Nucleus accumbens (tissue), 56 donors: ENCODE measurements at places on chromosomes 6 and 20.
A peak's percentile ranks its signal among the peaks of the same experiment; 100 is the strongest.

DNA sequence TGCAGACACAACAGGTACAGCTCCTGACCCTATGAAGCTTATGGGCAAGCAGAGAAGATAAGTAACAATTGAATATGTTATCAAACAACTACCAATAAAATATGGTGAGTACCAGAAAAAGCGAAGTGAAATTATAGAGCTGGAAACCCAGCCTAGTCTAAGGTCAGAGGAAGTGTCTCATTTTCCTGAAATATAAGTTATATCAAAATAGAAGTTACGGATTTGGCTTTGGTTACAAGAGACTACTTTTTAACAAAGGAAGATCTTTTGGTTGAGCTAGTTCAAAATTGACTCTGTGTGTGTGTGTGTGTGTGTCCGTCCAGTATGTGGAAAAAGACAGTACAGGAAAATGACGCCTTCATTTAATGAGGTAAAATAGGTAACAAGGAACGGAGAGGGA is 8.9 kb downstream of the STX11 start:
- no peak for DNase-seq

DNA sequence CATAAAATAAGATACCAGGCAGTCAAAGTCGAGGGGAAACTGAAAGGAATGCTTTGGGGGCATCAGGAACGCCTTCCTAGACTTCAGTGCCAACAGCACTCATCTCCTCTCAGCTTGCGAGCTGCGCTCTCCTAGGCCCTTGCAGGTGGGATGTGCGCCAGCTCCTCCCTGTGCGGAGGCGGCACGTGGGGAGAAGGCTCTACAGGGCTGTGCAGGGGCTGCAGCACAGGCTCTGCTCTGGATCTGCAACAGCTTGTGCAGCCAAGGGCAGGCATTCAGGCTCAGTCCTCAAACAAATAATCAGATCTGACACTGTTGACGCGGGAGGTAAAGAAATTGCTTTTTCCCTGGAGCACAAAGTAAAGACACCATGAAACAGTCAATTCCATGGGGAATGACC is 144.8 kb downstream of the TTLL2 start:
- DNase-seq: no peak

DNA sequence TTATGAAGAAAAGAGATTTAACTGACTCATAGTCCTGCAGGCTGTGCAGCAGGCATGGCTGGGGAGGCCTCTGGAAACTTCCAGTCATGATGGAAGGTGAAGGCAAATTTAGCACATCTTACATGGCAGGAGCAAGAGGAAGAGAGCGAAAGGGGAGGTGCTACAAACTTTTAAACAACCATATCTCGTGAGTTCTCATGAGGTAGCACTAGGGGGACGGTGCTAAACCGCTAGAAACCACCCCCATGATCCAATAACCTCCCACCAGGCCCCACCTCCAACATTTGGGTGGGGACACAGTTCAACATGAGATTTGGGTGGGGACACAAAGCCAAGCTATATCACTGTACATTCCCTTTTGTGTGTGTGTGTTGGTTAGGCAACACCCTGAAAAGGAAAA is 209.9 kb downstream of the TMEM242 start:
- no peak for DNase-seq

DNA sequence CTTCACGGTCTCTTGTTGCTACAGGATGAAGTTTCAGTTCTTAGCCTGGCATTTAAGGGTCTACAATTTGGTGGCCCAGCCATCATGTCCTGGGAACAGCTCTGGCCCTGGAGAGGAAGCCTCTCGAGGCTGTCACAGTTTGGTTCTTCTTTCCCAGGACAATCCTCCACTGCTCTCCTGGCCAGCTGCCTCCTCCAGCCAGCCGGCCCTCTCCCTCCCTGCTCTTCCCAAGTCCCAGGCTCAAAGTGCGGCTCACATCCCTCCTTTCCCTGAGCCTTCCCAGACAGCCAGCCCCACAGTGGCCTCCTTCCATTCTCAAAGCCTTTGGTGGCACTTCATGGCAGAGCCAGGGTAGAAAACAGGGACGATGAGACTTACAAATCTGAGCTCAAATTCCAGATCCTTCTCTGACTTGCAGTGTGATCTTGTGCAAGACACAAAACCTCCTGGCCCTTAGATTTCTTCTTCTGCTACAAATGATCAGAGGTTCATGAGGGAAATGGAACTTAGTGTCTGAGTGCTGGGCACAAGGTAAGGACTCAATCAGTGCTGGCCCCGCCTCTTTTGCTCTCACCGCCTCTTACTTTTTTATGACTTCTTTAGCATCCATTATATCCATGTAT is 223.8 kb upstream of the ECI2 start:
- DNase-seq: no peak

DNA sequence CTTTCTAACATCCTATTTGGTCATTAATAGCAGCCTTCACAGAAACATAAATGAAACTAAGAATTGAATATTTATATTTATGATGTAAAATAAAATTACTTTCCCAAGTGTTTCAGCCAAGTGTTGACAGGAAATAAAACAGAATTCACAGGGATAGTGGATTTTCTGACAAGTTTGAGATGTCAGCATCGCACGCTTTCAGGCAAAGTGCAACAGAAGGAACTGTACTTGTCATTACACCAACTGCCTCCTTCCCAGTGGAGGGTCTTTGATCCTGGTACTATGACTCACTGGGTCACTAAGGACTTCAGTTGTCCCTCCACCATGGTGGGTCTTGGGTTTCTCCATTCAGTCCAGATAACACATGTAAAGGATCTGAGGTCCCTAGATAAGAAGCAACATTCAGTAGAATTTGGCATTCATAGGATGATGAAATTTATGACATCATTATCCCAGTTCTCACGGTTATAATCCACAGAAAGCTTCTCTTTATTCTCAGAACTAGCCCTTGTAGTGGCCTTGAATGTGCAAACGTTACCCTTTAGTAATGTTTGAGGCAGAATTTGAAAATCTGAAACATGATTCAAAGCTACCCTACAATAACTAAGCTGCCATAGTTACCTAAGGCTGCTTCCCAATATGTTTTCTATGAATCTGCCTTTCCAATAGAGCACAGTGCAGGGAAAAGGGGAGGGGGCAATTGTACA is 3.8 kb upstream of the TNFAIP3 start:
- DNase-seq: no peak

- no peak for DNase-seq
Measured at GRCh38 chr20:2382833-2383232, 2.1 kb downstream of the TGM6 start.

- no peak for DNase-seq
Measured at GRCh38 chr6:42227173-42227850, 9.7 kb upstream of the MRPS10 start.

DNA sequence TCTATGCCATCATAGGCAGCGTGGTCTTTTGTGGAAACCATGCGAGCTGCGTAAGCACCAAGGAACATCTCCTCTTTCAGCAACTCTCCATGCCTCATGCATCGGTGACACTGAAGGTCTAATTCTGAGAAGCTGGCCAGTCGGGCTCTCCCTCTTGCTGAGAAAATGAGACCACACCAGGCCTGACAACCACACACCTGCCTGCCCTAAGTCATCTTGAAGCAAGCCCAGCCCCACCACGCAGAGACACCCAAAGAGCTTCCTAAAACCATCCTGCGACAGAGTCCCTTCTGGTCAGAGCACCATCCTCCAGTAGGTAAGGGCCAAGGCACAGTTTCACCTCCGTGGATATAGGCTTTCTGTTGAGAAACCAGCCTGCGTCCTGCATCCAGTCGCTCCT is 26.6 kb downstream of the PREX1 start:
- no peak for DNase-seq

GRCh38 chr6:22755605-22756004 is 186.2 kb downstream of the HDGFL1 start:
- no peak for DNase-seq

GRCh38 chr6:169627736-169628607 is 73.9 kb downstream of the WDR27 start:
- DNase-seq: no peak

GRCh38 chr6:115765966-115766365 is 294.7 kb downstream of the FRK start:
- DNase-seq: no peak

- DNase-seq: no peak
Measured at GRCh38 chr6:17758119-17758518, 51.4 kb upstream of the NUP153 start.

DNA sequence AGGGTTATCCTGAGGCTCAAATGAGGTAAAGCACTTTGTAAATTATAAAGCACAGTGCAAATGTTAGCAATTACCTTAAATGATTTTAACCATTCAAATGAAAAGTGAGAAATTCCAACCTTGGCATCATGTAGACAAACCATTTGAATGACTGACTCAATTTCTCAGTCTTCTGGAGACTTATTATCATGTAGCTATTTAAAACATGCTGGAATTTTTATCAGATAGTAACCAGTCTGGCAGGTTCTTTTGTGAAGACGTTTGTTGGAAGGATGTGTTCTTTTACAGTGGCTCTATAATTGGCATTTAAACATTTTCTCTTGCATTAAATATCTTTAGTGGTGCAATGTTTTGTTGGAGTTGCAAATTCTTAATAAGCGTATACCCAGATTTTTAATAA is 386.6 kb downstream of the NKAIN2 start:
- DNase-seq: no peak

DNA sequence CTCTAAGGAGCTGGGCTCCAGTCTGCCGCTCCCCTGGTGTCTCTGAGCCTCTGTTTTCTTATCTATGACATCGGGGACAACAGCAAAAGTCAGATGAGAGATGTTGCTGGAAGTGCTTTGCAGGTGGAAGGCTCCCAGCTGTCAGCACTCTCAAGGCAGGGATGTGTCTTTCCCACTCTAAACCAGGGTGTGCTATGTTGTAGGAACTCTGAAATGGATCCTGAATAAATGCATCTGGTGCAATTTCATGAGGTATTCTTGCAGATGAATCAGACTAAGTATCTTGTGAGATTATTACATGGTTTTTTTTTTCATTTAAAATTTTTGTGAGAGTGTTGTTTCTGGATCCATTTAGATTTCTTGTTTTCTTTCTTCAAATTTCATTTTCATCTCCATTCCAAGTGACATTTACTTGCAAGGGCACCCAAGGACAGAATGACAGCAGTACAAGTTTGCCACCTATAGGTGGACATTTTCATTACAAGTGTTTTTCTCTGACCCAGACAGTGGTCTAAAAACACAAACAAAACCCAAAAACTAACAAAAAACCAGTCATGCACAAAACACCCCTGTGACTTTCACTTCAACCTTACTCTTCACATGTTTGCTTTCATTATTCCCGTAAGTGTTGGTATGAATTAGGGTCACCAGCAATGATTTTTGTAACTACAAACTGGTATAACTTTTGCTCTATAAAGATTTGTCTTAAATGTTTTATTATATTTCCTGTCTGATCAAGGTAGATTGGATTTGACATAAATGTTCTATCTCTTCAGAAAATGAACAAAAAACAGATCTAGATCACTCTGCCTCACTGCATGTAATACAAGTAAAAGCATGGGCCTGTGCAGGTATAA is 14.7 kb upstream of the SIM1 start:
- no peak for DNase-seq

DNA sequence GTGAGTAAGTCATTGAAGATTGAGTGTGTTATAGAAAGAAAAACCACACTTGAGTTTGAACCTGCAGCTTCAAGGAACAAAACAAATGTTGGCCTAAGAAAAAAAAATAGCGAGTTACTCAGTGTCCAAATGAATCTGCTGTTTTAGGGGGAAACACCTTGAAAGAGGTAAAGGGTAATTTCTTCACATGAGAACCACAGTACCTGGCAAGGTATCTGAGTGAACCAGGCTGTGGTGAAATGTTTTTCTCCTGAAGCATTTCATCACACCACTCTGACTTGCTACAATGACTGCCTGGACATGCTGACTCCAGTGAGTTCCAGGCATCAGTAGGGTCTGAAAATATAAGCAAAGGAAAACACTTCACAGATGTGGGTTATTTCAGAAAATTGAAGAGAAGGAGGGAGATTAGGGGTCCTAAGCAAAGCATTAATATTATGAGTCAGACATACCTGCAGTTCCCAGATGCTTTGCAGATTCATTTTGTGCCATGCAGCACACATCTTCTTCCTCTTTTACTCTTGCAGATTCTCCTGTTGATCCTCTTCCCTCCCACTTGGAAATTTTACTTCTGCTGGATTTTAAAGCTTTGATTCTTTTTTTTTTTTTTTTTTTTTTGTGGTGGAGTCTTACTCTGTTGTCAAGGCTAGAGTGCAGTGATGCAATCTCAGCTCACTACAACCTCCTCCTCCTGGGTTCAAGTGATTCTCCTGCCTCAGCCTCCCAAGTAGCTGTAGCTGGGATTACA is 206.2 kb upstream of the SGK1 start:
- DNase-seq: no peak

GRCh38 chr20:59351157-59352040 is 51.0 kb downstream of the EDN3 start:
- no peak for DNase-seq

DNA sequence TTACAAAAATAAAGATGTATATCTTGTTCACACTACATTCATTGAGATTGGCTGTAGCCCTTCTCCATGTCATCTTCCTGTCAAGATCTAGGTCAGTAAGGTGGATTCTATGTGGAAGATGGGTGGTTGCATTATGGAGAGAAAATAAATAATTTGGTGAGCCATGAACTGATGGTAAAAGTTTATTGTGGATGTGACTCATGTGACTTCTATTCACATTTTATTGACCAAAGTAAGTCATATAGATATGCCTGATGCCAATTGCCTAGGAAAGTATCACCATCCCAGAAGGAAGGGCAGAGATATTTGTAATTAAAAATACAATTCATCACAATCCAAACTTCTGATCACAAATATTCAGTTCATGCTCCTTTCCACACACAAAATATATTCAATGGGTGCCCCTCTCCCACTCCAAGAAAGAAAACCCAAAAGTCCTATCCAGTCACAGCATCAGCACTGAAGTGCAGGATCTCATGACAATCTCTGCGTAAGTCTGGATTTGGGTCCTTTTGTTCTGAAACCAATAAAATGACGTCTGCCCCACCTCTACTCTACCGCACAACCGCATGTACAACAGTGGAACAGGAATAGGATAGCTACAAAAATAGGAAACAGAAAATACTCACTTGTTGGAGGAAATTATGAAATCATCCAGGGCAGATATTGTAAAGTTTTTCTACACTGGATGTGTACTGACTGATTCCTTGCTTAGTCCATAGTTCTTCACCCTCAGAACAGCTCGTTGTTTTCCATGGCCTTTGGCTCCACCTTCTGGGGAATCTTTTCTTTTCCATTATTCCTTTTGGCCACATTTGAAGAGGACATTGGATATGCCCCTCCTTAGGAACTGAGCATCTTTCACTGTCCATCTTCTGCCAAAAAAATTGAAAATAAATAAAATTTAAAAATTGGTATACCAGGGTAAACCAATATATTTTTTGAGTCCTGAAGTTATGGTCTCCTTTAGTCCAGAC is 16.1 kb upstream of the SLC17A3 start:
- DNase-seq: peak; percentile 44

DNA sequence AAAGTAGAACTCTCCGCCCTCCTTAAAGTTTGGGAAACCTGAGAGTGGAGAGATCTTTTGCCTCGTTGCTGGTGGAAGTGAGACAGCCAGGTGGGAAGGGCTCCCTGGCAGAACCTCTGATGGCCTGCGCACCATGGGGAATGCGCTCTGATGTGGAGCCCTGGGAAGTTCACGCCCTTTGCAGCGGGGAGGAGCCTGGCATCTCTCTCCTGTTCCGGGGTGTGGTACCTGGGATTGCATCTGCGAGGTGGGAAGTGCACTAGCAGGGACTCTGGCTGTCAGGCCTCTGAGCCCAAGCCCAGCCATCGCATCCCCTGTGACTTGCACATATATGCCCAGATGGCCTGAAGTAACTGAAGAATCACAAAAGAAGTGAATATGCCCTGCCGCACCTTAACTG is 159.8 kb downstream of the AKAP7 start:
- DNase-seq: no peak

GRCh38 chr6:126302191-126302590 is 37.7 kb upstream of the CENPW start:
- no peak for DNase-seq

- no peak for DNase-seq
Measured at GRCh38 chr20:51350941-51351631, 191.4 kb downstream of the NFATC2 start.
